Natural killer cell treated with Interleukin-12 subunit alpha and Interleukin-12 subunit beta and Interleukin-15 and Interleukin-18, amount 100 ng/mL, for 72 hours (primary cell): ENCODE measurements at places on chromosomes 7 and 10. TPM values are rescaled to one million over a fixed set of nuclear protein-coding genes. Genes with fewer than 3 reads are reported as not detected.
A peak's percentile ranks its signal among the peaks of the same experiment; 100 is the strongest.

DNA sequence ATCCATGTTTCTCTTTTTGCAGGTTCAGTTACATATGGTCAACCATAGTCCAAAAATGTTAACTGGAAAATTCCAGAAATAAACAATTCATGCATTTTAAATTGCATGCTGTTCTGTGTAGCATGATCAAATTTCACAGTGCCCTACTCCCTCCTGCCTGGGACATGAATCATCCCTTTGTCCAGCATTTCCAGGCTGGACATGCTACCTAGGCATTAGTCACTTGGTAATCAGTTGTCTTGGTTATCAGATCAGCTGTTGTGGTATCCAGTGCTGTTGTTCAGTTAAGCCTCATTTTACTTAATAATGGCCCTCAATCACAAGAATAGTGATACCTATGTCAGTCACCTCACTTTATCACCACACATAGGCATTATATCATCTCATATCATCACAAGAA, 7.3 kb upstream of the PNLIP start:
- H3K36me3 ChIP-seq = peaks cover 5% of the 10 kb centered on the region
- H3K27me3 ChIP-seq = peaks cover 2% of the 10 kb centered on the region
- H3K4me3 ChIP-seq = no peak overlapping the region
- H3K27ac ChIP-seq = no peak overlapping the region

Gene MRLN
- not detected for total RNA-seq

- no peaks in the 10 kb centered on the region for H3K4me1 ChIP-seq
- no peaks in the 10 kb centered on the region for H3K27me3 ChIP-seq
- H3K36me3 ChIP-seq = no peaks in the 10 kb centered on the region
- no peak for DNase-seq
- peak overlapping the region; percentile 33 for H3K27ac ChIP-seq
- peak overlapping the region; percentile 62 for H3K4me3 ChIP-seq
These were observed 19.0 kb downstream of the SH2B2 start for GRCh38 chr7:102305414-102306268.

GRCh38 chr7:127976738-127977120, 54.5 kb downstream of the LRRC4 start:
- no peak overlapping the region for H3K4me3 ChIP-seq
- H3K4me1 ChIP-seq = peaks cover 5% of the 10 kb centered on the region
- no peak overlapping the region for H3K27ac ChIP-seq
- no peaks in the 10 kb centered on the region for H3K27me3 ChIP-seq

DNA sequence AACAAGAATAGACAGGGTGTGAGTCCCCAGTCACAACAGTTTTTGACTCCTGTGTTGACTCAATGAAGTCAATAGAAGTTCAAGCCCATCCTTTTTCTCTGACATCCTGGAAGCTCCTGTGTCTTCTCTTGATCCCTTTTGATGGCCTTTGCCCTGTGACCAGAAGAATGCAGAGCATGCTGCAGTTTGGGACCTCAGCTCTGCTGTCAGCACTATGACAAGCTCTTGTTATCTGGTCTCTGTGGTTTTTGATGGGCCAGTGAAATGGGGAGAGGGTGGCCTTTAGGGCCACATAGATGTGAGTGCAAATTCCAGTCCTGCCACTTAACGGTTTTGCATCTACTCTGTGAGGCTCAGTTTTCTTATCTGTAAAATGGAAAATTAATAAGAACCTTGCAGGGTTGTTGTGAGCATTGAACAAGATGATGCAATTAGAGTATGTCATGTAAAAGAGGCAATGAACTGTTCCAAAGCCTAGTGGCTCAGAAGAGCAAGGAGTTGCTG, 102.4 kb upstream of the IKZF1 start:
- peaks cover 2% of the 10 kb centered on the region for H3K27me3 ChIP-seq
- no peak for DNase-seq
- no peak overlapping the region for H3K4me3 ChIP-seq
- H3K27ac ChIP-seq = no peak overlapping the region
- H3K36me3 ChIP-seq = no peaks in the 10 kb centered on the region
- H3K4me1 ChIP-seq = peaks cover 16% of the 10 kb centered on the region

Gene RHOBTB1
- total RNA-seq = not detected

- DNase-seq = peak; percentile 48
- no peaks in the 10 kb centered on the region for H3K36me3 ChIP-seq
- H3K27me3 ChIP-seq = no peaks in the 10 kb centered on the region
- no peak overlapping the region for H3K27ac ChIP-seq
- H3K4me3 ChIP-seq = peak overlapping the region; percentile 53
These were observed 3.9 kb upstream of the MYL7 start for GRCh38 chr7:44144968-44145478.

GRCh38 chr10:35488228-35488627, 116.9 kb upstream of the GJD4 start:
- no peak overlapping the region for H3K4me3 ChIP-seq
- peaks cover 8% of the 10 kb centered on the region for H3K36me3 ChIP-seq
- H3K27me3 ChIP-seq = no peaks in the 10 kb centered on the region
- peaks cover 21% of the 10 kb centered on the region for H3K4me1 ChIP-seq
- H3K27ac ChIP-seq = no peak overlapping the region

DNA sequence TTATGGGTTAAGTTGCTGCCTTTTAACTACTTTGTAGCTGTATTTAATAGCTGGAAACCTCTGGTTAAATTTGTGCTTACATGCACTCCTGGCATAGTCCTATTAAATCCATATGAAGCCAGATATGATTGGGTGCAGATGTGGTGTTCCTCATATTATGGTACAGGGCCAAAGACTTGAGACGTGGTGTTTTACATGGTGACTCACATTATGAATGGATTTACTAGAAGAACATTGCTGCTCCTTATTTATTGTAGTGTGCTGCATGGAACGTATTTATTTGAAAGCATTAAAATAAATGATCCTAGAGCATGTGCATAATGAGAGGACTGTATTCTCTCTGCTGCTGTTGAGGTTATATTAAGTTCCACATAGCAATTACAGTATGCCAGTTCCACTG, 224.1 kb downstream of the SLC25A13 start:
- H3K27me3 ChIP-seq = peaks cover 12% of the 10 kb centered on the region
- no peaks in the 10 kb centered on the region for H3K36me3 ChIP-seq
- no peak for DNase-seq
- no peaks in the 10 kb centered on the region for H3K4me1 ChIP-seq
- no peak overlapping the region for H3K4me3 ChIP-seq
- no peak overlapping the region for H3K27ac ChIP-seq

DNA sequence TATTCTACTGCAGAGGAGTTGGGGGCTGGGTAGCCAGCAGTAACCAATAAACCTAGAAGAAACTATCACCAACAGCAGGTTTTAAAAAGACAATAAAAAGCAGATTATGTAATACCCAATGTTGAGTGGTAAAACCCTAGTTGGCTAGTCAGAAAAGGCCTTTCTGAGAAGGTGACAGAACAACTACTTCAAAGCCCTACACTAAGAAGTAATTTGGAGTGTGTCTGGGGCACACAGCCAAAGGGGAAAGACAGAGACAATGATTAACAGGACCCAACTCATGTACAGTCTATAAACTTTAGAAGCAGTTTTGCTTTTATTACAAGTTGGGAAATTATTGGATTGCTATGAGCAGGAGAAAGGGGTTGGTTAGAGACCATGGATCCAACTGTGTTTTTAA, 77.2 kb upstream of the TMEM106B start:
- H3K27me3 ChIP-seq = peaks cover 18% of the 10 kb centered on the region
- no peak for DNase-seq
- H3K4me1 ChIP-seq = peaks cover 11% of the 10 kb centered on the region
- H3K4me3 ChIP-seq = no peak overlapping the region
- H3K36me3 ChIP-seq = no peaks in the 10 kb centered on the region

Gene POLR2J2
- total RNA-seq = 72.2 TPM

DNA sequence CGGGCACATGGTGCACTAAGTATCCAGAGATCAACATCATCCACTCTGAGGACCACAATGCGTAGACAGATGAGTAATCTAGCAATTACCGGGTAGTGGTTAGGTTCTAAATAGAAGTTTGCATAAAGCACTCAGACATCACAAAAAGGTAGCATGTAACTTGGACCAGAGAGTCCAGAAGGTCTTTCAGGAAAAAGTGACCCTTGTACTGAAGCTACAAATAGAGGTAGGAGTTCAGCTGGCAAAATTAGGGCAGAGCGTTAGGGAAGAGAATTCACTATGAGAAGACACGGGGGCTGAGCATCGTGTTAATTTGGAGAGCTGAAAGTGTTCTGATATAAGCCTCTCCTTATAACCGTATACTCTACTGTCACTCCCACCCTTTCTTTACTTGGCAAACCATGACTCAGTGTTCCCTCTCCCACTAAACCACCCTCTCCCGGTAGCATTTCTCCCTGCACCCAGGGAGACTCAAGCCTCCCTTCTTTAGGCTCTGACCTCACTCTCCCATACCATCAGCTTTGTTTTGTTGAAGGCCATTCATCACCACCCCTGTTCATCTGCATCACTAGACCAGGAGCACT, 222.2 kb upstream of the FZD1 start:
- H3K27me3 ChIP-seq = no peaks in the 10 kb centered on the region
- DNase-seq = no peak
- no peak overlapping the region for H3K4me3 ChIP-seq
- H3K36me3 ChIP-seq = no peaks in the 10 kb centered on the region
- H3K27ac ChIP-seq = no peak overlapping the region

GRCh38 chr7:3245077-3245476, 56.0 kb upstream of the SDK1 start:
- H3K27me3 ChIP-seq = peaks cover 24% of the 10 kb centered on the region
- H3K4me1 ChIP-seq = no peaks in the 10 kb centered on the region
- DNase-seq = no peak
- H3K27ac ChIP-seq = no peak overlapping the region
- no peak overlapping the region for H3K4me3 ChIP-seq

GRCh38 chr10:6049031-6049400, 13.2 kb downstream of the IL2RA start:
- no peak for DNase-seq
- peaks cover 89% of the 10 kb centered on the region for H3K4me1 ChIP-seq
- H3K4me3 ChIP-seq = peak overlapping the region; percentile 82
- H3K36me3 ChIP-seq = peaks cover 53% of the 10 kb centered on the region
- H3K27ac ChIP-seq = peak overlapping the region; percentile 98
- no peaks in the 10 kb centered on the region for H3K27me3 ChIP-seq
